ENCODE measurements at places on chromosomes 12 and 14. TPM values are rescaled to one million over a fixed set of nuclear protein-coding genes. Genes with fewer than 3 reads are reported as not detected.

GRCh38 chr14:20454516-20455354 lies at the start of the genes APEX1 and OSGEP:
Gene APEX1, plus strand, starts transcription at chr14:20455226. Its CDS starts 420 bp downstream, at chr14:20455646.
Gene OSGEP, minus strand, starts transcription at chr14:20454812. Its CDS starts 129 bp downstream, at chr14:20454683.
- peak; percentile 99 for DNase-seq

DNA sequence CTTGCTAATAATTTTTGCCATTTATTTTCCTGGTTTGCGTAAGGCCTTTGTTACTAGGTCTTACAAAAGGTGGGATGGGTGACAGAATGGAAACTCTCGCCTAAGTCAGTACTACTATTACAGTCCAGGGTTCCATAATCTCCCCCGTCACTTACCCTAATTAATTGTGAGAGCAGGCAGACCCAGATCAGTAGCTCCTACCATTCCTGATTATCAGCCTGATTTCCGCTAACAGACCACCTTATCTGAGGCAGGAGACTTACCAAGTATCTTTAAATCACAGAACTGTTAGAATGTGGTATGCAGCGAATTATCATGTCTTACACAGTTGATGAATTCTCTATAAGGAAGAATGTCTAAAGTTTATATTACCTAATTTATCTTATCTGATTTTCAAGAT lies 234.7 kb downstream of the FOXN3 start:
- DNase-seq: no peak

GRCh38 chr14:31884776-31885379 lies 192.2 kb upstream of the ARHGAP5 start:
- no peak for DNase-seq

GRCh38 chr14:23299211-23299957 lies 3.3 kb downstream of the PPP1R3E start:
- no peak for DNase-seq

DNA sequence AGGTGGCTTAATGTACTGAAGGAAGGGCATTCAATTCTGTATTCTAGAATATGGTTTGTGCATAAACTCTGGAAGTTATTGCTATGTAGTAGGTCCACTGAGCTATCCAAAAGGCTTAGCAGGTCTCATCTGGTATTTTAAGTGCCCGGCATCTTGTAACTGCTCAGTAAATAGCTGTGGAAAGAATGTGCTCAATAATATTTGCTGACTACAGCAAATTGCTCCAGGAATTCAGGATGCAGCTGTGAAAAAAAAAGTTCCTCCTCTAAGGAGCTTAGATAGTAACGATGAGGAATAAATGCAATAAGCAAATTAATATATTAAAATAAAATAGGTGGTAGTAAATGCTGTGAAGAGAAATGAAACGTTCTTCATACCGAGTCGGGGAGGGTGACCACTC lies 857.1 kb downstream of the AACS start:
- DNase-seq: no peak

DNA sequence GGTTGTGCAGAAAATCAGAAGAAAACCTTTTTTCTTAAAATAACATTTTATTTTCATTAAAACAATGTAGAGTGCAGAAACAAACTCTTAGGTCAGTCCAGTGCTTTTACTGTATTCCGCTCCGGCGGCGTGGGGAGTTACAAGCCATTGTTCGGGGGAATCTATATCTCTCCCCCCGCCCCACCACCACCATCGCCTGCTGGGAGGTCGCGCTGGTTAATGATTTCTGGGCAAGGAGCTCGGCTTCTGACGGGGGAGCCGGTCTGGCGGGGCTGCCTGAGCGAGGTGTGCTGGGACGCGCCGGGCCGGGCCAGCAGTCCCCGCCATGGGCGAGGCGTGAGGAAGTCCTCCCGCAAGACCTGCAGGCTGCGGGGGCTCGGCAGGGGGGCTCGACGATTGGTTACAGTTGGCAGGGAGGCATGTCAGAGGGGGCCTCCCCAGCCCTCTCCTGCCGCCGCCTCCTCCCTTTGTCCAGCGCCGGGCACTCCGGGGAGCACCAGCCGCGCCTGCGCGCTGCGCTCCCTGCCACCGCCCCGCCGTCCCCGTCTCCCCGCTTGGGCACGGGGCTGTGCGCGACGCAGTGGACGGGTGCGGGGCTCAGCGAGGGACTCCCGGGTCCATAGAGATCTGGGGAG lies 1.0 kb upstream of the DUSP6 start:
- no peak for DNase-seq

GRCh38 chr14:102437997-102438915 lies 71.3 kb downstream of the ANKRD9 start:
- DNase-seq: peak; percentile 37

- DNase-seq: no peak
These were observed 60.9 kb downstream of the DYRK2 start for GRCh38 chr12:67709367-67709954.

DNA sequence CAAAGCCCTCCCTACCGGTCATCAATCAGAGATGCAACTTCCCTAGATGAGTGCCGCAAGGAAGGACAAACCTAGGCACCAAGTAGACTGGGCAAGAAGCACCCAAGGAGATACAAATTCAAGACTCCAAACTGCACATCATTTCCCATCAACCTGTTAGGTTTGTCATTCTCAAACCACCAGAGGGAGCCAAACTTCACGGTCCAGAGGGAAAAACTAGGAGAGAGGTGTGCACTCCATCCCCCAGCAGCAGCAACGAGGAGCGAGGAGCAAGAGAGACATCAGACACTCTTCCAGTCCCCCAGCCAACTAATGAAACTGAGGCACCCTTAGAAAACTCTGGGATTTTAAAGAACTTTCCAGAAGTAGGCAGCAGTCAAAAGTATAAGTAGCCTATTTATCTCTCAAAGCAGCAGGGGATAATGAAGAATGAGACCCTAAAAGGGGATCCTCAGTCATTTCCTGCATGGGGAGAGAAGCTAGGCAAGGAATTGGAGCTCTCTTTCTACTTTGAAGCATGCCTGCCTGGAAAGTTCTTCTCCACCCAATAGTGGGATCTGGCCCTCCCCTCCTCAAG lies 37.0 kb upstream of the NT5DC3 start:
- peak; percentile 49 for DNase-seq

DNA sequence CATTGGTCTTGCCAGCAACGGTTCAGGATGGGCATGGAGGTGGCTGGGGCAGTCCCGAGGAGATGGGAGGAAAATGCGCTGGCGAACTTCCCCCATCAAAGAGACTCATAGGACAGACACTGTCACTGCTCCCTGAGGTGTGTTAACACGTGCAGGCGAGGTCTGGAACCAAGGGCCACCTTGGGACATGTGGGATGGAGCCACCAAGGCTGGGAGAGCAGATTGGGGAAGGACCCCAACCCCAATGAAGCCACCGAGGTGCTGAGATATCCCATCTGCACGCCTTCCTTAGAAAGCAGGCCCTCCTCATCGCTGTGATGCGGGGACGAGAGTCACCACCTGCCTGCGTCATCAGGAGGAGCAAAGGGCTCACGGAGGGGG lies 16.9 kb upstream of the BEGAIN start:
- DNase-seq: no peak

- DNase-seq: no peak
These were observed 48.6 kb upstream of the RHOJ start for GRCh38 chr14:63155511-63156185.

DNA sequence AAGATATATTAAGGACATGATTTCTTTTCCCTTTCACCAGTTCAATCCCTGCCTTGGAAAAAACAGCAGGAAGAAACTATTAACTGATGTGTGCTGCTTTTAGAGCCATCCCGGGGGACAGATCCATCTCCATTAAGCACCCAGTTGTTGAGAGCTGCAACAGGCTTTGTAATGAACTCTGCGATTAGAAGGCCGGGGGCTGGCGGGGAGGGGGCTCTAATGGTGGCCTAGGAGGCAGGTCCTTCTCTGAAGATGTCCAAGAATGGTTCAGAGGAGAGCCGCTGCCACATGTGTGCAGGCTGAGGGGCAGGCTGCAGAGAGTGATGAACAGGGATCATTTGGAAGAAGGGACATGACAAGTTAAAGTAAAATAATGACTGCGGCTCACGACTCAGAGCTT lies 67.8 kb downstream of the GALNT8 start:
- no peak for DNase-seq

DNA sequence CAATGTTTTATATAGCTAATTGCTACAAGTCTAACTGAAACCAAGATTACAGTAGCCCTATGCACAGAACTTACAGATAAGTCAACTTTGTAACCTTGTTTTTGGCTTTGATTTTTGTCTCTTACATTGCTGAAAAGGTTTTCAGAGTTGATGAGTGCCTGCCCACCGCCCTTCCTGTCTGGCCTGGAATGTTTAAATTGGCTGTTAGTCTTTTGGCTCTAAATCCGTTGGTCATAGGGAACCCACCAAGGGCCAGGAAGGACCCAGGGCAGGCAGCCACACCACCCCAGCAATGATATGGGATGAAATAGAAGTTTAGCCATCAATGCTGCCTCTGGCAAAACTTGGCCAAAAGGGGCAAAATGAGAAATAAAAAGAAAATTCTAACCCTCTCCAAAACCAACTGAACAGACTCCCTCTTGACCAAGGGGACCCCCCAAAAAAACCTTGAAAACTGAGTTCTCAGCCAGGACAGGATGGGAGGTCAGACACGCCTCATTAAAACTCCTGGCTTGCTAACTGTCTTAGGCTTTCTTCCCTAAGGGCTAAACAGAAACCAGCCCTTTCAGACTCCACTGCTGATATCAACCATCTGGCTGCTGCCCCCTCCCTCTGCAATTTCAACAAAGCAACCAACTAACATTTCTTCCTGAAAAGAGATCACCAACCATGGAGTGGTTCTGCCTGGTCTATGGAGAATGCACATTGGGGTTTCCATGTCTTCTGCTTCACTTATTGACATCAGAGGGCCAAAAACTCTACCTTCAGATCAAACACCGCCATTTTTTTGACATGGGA lies 242.1 kb upstream of the NOS1 start:
- no peak for DNase-seq

GRCh38 chr12:64938179-64938578 lies 113.7 kb downstream of the TBC1D30 start:
- DNase-seq: no peak

DNA sequence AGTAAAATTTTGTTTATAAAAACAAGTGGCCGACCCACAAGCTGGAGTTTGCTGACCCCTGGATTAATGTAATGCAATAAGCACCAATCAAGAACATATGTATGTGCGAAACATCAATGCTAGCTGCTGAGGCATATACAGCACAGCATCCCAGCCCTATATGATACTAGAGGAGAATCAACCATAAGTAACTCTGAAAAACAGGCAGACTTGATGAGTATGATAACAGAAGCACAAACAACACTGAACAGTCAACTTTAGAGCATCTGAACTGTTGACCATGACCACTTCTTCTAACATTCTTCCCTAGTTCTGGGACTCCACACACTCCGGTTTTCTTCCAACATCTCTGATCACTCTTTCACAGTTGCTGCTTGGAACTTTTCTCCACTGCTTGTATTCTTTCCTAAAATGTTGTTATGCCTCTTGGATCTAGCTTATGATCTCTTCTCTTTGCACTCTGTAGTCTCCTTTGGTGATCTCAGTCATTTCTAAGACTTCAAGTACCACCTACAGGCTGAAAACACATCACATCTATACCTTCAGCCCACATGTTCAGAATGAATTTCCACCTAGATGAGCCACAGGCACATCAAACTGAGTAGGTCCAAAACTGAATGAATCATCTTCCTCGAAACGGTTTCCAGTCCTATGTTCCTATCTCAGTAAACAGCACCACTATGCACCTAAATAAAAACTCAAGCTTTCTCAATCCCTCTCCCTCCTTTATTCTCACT lies 57.2 kb downstream of the STXBP6 start:
- DNase-seq: no peak

DNA sequence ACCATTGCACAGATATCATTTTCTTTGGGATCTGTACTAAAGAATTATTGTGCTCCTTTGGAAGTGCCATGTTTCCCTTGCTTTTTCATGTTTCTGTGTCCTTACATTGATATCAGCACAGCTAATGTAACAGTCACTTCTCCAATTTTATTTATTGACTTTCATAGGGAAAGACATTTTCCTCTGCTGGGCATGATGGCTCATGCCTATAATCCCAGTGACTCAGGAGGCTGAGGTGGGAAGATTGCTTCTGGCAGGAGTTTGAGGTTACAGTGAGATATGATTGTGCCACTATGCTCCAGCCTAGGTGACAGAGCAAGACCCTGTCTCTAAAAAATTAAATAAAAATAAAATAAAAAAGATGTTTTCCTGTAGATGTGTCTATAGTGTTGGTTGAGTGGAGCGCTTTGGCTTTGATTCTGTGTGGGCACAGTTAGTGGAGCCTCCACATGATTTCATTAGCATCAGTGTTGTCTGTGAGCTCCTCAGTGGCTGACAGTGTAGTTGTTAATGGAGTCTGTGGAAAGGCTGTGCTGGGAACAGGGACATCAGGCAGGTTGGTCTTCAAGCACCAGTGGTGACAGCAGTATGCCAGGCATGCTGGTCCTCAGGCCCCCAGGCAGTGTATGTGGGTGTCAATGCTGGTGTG lies 7.4 kb downstream of the OAS2 start:
- DNase-seq: no peak

DNA sequence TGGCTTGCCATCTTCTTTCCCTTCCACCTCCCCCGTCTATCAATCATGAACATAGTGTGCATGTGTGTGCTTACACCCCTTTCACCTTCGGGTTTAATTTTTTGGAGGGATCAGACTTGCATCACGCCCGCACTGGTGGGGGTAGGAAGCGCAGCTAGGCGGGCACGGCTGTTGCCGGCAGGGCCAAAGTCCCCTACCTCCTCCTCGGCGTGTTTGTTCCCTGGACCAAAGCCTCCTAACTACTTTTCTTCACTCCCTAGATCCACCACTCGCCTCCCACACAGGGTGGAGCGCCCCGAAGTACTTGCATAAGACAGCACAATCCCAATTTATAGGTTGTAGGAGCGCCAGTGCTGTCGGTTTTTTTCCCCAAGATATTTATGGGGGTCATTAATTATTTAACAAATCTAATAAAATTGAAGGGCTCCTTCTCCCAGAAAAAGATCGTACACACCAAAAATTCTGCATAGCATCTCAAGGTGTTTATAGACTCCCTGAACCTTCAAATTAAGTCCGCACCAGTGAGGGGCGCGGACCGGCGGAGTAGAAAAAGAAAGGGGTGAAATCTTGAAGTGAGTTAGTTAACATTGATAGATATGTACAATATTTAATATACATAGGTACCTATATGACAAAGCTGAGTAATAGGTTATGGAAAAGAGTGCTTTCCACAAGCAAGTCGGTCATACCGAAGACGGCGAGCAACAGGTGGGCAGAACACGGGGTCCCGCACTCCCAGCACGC lies 717 bp downstream of the PKP2 start:
- no peak for DNase-seq

GRCh38 chr12:98745578-98746391 lies 100.7 kb downstream of the APAF1 start:
- DNase-seq: no peak

- no peak for DNase-seq
These were observed 201.0 kb downstream of the SLC25A21 start for GRCh38 chr14:36971263-36971855.

Gene RAB21
- 37.8 TPM for total RNA-seq

Gene ARPC3
- total RNA-seq: 283 TPM

Gene DTX3
- 10.5 TPM for total RNA-seq

Gene BORCS5
- 23.5 TPM for total RNA-seq

Gene SLC38A4
- 0.23 TPM for total RNA-seq

Gene STYK1
- 1.0 TPM for total RNA-seq

Gene GPR162
- not detected for total RNA-seq

Gene HOXC6
- total RNA-seq: 0.38 TPM

Gene CLEC1A
- total RNA-seq: not detected

Gene GPATCH2L
- total RNA-seq: 42.6 TPM

Gene TAS2R8
- not detected for total RNA-seq

Gene GDF3
- not detected for total RNA-seq

Gene ABCD2
- total RNA-seq: 11.0 TPM

Gene APPL2
- 8.2 TPM for total RNA-seq

Gene FSCB
- total RNA-seq: not detected

Gene DAD1
- 169 TPM for total RNA-seq
